AG04449 (cell line): ENCODE measurements at places on chromosomes 4 and X.

DNA sequence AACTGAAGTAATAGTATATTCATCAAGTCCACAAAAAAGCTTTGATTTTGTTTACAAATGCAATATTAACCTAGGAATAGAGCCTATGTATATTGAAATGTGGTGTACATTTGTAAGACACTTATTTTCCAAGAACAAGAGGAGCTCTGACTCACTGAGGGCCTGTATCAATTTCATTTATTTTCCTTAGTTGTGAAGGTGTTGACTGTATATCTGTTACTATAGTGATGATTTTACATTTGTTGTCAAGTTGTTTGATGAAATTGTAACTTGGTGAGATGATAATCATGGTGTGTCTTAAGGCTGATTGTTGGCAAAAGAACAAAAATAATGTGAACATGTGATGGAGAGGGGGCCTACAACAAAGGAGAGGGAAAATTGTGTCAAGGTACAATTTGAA, 274.9 kb upstream of the TEX13A start:
- no peak for DNase-seq

DNA sequence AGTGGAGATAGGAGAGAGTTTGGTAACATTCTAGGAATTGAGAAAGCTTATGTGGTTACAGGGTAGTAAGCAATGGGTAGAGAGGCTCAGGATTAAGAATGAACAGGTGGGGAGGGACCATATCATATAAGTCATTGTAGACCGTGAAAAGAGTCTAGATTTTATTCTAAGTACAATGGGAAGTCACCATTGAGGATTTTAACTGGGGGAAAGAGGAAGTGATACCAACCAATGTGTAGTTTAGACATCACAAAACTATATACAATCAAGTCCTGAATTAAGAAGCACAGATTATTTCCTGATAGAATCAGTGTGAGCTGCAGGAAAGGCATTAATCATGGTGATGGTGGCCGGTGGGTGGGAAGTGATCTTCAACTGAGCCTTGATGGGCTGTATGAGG, 178.3 kb upstream of the ZIC3 start:
- no peak for DNase-seq

GRCh38 chr4:147829401-147830101, 97.7 kb downstream of the ARHGAP10 start:
- no peak for DNase-seq

GRCh38 chrX:130869239-130869638, 33.8 kb downstream of the ENOX2 start:
- no peak for DNase-seq
